ENCODE measurements at places on chromosomes 5 and 9.

- no peak for DNase-seq
Observed at GRCh38 chr9:108783326-108783725, 72.5 kb downstream of the ACTL7B start.

DNA sequence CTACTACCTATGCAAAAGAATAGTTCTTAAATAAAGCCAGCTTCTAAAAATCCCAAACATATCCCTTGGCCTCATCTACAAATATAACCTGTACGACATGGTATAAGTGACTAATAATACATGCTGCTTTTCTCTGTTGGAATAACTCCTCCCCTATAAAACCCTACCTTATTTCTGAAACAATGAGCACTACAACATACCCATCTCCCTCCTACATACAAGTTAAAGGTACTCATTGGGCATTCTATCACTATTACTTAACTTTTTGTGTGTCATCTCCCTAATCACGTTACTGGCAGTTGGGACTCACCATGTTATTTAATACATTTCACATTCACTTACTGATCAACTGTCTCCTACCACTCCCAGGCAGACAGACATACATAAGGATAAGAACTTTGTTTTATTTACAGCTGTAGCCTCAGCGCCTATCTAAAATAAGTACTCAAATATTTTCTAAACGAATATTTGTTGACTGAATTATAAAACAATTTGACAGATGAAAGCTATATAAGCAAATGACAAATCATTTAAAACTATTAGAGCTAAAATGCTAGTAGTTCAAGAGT lies 4.1 kb downstream of the CLK4 start:
- DNase-seq, result no peak

GRCh38 chr5:108930107-108930506 lies 182.4 kb downstream of the FER start:
- no peak for DNase-seq

GRCh38 chr9:76592974-76593347 lies 134.0 kb downstream of the GCNT1 start:
- no peak for DNase-seq

- DNase-seq, result no peak
Observed at GRCh38 chr5:31355337-31355736, 161.9 kb downstream of the CDH6 start.

GRCh38 chr5:129960831-129961230 lies 56.6 kb downstream of the CHSY3 start:
- DNase-seq, result no peak

GRCh38 chr9:114497727-114498382 lies 7.4 kb downstream of the WHRN start:
- DNase-seq, result no peak

DNA sequence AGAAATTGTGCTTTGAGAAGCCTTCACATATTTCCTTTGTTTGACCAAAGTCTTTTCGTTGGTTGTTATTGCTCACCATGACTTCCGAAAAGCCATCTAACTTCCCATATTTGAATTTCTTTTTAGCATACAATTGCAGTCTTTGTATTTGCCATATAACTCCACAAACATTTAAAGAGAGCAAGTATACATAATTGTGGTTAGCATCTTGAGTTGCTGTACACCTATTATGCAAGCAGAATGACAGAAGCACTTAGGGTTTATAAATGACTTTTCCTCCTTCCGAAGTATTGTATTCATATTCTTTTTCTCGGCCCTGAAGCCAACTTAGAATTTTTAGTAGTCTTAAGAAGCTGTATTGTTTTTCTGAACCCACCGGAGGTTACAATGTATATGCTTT lies 250.4 kb downstream of the RFK start:
- no peak for DNase-seq

GRCh38 chr5:83715236-83716065 lies 5.2 kb downstream of the HAPLN1 start:
- no peak for DNase-seq

- no peak for DNase-seq
Observed at GRCh38 chr9:93830012-93830596, 125.1 kb downstream of the BARX1 start.

- DNase-seq, result no peak
Observed at GRCh38 chr9:73153793-73154227, 2.1 kb downstream of the ANXA1 start.

- no peak for DNase-seq
Observed at GRCh38 chr5:16744164-16744880, 127.5 kb upstream of the RETREG1 start.

- no peak for DNase-seq
Observed at GRCh38 chr5:112310746-112311145, 108.3 kb downstream of the EPB41L4A start.

All from hematopoietic multipotent progenitor cell treated with erythropoietin and hydrocortisone succinate and interleukin-3 and kit ligand, for 17 days (in vitro differentiated cells).